ENCODE measurements at places on chromosomes 1 and 21.

DNA sequence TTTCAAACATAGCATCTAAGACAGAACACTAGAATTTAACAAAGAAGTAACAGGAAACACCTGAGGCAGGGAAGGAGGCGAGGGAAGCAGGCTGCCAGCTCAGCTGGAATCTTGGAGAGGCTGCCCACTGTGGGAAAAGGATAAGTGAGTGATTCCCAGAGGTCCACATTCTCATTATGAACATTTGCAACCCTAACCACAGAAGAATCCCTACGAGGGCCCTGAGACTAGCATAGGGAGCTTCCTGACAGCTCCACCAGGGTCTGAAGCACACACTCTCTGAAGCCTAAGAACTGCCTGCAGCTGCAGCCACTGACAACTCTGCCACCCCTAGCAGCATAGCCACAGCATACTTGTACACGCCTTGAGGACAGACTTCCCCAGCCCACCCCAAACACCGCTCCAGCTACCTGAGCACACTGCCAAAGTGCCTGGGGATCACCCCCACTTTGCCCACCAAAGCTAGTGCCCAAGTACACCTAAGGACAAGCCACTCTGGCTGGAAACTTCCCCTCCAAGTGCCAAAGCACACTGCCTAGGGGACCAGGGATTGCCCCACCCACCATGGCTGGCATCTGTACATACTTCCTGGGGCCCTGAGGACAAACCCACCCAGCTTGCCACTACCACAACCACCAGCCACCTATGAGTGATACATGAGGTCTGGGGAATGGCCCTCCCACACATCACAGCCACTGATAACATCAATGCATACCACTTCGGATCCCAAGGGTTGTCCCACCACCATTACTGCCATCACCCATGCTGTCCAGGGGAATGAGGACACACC is 76.6 kb upstream of the GUCA2A start:
- DNase-seq = no peak

GRCh38 chr21:35202431-35202830 is 153.3 kb upstream of the RUNX1 start:
- no peak for DNase-seq

DNA sequence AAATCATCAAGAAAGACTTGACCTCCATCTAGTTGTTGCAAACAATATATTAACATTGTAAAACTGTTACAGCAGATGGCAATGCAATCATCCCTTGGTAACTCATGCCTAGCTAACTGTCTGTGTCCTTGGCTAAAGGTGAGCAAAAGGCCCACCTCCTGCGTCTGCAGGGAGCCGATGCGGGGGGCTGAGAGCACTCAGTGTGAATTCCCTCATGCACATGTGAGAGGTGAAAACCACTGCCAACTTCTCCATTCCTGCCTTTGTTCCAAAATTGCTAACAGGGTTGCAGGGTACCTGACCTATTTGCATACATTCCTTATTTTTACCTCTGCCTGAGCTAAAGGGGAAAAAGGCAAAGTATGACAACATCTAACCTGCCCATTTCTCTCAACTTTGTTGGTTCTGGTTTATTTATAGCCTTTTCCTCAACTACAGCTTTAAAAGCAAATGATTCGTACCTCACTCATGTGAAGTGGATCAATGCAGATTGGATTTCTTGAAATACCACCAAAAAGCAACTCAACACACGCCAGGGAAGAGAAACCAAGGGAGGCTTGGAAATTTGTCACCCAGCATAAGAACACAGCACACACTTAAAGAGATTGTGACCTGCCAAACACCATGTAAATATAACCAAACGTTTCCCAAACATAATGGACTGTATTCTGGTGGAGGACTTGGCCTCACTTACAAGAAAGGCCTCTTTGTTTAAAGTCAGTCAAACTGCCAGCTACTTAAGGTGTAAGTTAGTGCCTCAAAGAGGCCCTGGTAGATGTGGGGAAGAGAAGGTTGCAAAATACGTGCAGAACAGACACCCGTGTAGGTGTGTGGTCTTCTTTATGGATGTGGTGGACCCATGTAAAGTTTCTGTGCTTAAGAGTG is 651.0 kb downstream of the SMYD3 start:
- no peak for DNase-seq

GRCh38 chr1:8154621-8155052 is 128.5 kb upstream of the ERRFI1 start:
- no peak for DNase-seq

GRCh38 chr1:181911715-181912114 is 149.8 kb downstream of the ZNF648 start:
- DNase-seq = no peak

GRCh38 chr1:9341301-9341845 is 48.7 kb downstream of the SPSB1 start:
- no peak for DNase-seq

DNA sequence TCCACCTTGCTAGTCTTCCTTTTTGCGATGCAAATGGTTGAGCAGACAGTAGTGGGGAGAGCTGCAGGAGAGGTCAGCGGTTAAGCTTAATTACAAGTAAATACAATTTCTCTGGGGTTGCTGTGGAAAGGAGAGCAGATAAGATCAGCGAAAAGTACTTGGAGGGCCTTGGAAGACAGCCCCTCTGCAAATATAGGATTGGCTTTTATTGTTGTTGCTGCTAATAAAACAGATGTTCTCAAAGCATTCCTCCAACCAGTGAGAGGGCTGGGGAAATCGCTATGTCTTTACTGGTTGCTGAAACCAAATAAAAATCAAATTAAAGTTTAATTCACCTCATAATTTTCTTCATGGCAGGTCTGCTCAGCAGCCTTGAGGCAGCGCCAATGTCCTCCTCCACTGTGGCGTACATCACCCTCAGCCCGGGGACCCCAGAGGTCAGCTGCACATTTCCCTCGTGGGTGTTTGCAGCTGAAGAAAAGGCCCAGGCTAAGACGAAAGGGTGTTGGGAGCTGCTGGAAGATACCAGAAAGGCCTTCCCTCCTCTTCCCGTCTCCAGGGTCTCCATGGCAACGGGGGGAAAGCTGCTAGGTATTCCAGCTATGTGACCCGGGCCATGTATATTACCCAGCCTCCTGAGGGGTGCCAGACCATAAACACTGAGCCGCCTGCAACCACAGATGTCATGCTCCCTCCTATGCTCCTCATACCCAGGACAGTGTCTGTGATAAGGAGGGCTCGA is 54.6 kb upstream of the POU2F1 start:
- no peak for DNase-seq

DNA sequence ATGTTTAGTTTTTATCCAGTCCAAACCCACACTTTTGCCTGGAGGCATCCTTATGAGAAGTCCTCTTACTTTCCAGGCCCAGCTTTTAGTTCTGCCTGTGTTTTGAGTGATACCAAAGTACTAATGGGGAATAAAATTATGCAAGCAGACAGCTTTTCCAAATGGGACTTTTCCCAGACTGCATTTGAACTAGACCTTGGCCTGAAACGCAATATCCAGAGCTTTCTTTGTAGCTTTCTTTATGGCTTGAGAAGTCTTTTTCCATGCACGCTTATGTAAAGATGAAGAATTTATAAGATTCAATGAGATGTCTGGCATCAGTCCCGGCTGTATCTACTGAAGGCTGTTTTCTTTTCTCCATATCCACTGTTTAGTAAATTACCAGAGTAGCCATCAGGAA is 236.6 kb upstream of the RAB4A start:
- no peak for DNase-seq

- no peak for DNase-seq
Measured at GRCh38 chr1:30368651-30369240, 354.6 kb downstream of the MATN1 start.

DNA sequence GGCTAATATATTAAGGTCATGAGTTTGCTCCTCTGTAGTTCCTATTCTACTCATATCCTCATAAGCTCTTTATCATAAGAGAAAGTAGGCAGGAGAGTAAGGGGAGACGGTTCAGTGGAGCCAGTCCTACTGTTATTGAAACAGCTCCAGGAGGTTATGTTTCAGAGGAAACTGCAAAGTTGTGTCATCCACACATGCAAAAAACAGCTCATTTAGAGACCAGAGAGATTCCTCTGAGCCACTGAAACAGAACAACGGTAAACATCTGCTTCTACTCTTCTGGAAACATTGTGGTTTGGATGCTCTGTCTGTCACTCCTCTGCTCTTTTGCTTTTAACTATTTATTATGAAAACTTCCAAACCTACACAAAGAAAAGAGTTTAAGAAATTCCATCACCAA is 66.3 kb upstream of the PPP2R5A start:
- no peak for DNase-seq

DNA sequence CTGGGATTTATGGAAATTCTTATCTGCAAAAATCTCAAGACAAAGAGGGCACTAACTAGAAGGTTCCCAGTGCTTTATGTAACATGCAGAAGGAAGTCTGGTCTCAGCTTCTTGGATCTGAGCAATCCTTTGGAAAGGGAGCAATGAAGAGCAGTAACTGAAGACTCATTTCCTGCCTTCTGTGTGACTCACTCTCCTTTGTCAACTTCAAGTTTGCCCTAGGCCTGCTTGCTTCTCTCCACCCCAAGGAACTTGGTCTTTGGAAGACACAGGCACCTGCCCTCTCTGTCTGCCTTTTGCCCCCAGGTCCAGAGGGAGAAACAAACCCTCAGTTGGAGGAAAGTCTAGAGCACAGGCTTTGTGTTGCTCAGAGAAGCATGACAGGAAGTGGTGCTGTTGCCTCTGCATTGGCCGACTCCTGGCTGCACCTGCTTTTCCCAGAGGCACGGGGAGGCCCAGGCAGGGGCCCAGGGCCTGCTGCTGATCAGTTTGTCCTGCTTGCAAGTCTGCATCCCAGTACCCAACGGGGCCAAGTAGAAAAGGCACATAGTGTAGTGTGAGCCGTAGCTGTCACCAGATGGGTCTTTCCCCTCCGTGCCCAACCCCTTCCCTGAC is 137.2 kb downstream of the DHRS3 start:
- no peak for DNase-seq

DNA sequence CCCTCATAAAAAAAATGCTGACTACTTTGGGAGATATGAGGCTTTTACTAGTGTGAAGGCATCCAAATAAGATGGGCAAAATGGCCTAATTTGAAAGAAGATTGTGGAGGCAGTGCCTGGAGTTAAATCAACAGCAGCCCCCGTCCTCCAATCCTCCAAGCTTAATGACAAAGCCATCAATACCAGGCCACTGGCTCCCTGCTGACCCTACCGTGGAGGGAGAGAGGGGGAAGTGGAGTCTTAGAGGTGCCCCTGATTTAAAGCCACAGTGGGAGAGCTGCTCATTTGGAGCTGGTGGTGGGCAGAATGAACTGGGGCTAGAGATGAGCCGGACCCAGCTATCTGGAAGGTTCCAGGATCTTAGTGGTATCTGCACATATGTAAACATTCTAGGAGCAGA is 24.3 kb upstream of the KNCN start:
- no peak for DNase-seq

DNA sequence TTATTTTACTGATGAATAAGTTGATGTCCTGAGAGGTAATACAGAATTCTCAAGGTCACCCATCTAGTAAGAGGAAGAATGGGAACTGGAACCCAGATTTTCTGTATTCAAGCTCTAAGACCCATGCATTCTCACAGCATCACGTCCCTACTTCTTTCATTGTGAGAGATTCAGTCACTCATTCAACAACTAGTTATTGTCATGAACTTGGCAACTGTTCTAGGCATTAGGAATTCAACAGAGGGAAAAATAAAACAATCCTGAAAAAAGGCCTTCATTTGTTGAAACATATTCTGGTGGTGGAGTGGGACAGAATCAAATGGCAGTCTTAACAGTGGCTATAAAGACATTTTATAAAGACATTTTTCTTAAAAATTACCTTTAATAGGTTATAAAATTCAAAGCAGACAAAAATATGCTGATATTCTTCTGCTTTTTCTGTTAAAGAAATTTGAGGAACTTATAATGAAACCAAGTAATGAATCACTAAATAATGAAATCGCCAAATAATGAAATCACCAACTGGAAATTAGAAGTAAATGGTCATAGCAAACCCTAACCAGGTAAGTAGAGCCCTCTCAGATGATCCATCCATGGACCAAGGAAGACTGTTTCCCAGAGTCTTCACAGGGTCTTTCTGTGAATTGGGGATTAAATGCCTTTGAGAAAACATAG is 136.5 kb upstream of the DPYD start:
- DNase-seq = no peak

DNA sequence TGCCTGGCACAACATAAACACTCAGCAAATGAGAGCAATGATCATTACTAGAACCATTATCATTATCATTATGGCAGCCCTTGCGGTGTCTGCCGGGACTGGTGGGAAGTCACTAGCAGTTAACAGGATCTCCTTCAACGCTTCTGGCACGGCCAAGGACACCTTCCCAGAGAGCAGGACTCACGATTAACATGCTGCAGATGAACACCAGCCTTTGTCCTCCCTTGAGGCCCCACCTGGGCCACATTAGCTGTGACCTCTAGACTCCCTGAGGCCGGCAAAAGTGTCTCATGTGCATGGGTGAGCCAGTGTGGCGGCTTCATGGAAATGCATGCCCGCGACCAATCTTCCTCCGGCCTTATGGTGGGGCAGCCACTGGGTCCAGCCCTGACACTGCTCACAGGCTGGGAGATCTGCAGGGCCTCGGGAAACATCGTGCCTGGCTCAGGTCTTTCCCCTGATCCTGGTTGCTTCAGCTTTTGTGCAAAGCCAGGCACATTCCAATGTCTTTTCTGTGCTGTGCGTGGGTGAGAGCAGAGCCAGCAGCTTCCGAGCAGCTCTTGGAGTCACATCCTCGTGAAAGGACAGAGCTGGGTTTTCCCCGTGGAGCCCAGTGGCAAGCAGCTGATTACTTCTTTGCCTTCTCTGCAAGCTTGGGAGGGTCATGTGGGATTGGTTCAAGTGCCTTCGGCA is 107.3 kb downstream of the HMGB4 start:
- DNase-seq = no peak

GRCh38 chr1:90045853-90046563 is 51.1 kb downstream of the ZNF326 start:
- no peak for DNase-seq

DNA sequence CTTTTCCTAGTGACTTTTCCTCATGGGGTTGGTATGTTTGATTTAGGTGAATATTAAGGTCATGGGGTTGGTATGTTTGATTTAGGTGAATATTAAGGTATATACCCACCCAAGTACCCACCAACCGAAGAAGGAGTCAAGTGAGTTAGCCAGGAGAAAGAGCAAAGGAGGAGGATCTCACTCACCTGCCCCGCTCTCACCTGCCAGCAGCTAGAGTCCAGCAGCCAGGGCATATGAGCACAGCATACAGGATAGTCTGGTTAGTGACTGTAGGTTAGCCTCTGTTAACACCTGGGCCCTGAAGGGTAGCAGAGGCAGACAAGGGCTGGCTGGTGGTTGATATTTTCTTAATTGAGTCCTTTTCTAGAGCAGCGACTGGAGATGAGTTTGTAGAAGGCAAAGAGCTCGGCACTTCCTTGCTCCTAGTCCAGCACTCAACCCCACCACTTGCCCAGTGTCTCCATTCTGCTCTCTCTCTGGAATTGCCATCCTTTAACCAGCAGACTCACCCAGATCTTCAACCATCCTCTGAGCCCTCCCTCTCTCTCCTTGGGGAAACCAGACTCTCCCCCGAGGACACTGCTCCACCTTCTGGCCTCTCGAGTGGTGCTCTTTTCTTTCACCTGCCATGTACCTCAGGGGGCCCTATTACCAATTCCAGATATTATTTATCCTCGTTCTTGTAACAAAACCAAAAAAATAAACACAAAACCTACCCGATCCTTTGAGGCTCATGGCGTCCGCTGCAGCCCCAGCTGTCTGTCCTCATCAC is 16.3 kb upstream of the DESI2 start:
- no peak for DNase-seq

Data from stimulated activated CD8-positive, alpha-beta memory T cell treated with anti-CD3 and anti-CD28 coated beads, Interleukin-7, amount 100 ng/mL, for 1 hour (primary cell).